KBM-7 (cell line): ENCODE measurements at places on chromosomes 12 and 14.

- no peak for DNase-seq
Observed at GRCh38 chr12:57224973-57225679, 4.4 kb upstream of the SHMT2 start.

- DNase-seq = peak; percentile 55
Observed at GRCh38 chr12:108875682-108876361, 4.1 kb upstream of the DAO start.

- DNase-seq = no peak
Observed at GRCh38 chr12:32049956-32050355, 56.7 kb upstream of the BICD1 start.

GRCh38 chr14:37046815-37047214 lies 125.6 kb downstream of the SLC25A21 start:
- DNase-seq = no peak

GRCh38 chr14:54695196-54695595 lies 128.3 kb downstream of the SAMD4A start:
- DNase-seq = no peak

GRCh38 chr12:10363914-10364814 lies 25.7 kb downstream of the KLRK1 start:
- peak; percentile 53 for DNase-seq

DNA sequence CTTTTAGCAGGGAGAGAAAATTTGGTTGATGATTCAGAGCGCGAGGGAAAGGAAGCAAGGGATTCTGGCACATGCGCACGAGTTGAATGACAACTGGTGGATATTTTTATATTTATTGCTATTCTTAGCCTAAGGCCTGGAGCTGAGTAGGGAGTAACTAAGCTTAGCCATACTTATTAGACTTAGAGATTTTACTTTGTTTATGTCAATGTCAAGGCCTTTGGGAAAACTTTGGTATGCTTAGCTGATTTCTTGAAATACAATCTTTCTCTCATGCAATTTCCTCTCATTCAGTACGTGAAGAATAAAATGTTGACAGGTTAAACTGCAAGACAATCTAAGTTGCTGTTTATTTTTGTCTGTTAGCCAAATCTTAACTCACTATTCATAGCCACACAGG lies 101.1 kb downstream of the CRADD start:
- no peak for DNase-seq
